ENCODE measurements at places on chromosomes 16 and 17. TPM values are rescaled to one million over a fixed set of nuclear protein-coding genes. Genes with fewer than 3 reads are reported as not detected.
A peak's percentile ranks its signal among the peaks of the same experiment; 100 is the strongest.

DNA sequence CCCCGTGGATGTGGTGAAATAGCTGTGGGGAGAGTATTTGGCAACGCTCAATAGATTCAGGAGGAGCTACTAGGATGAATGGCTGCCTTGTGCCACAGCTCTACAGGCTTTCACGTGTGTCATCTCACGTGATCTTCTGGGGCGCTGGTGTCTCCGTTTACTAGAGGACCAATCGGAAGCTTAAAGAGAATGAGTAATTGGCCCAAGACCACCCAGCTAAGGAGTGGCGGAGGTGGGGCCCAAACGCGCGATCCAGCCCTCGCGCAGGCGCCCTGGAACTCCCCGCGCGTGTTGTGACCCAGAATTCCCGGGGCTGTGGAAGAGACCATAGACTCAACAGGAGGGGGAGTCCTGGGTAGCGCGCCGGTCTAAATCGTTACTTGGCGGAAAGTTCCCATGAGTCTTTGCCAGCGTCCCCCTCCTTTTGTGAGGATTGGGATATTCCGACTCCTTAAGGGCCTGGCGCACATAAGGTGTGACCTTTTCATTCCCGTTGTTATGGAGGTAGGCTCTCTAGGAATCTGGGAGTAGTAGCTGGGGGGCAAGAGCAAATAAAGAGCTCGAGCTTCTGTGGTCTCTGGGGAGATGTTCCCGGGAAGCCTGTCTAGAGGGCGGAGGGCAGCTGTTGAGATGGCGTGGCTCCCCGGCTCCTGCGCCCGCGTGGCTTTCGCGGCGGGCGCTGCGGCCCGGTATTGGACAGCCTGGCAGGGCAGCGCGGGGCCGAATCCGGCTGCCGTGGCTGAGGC lies 23.4 kb downstream of the TRPV2 start:
- DNase-seq, result peak; percentile 96
- H3K36me3 ChIP-seq, result peaks cover 15% of the 10 kb centered on the region
- H3K27ac ChIP-seq, result peak overlapping the region; percentile 92
- H3K4me3 ChIP-seq, result peak overlapping the region; percentile 89
- peaks cover 41% of the 10 kb centered on the region for H3K4me1 ChIP-seq

DNA sequence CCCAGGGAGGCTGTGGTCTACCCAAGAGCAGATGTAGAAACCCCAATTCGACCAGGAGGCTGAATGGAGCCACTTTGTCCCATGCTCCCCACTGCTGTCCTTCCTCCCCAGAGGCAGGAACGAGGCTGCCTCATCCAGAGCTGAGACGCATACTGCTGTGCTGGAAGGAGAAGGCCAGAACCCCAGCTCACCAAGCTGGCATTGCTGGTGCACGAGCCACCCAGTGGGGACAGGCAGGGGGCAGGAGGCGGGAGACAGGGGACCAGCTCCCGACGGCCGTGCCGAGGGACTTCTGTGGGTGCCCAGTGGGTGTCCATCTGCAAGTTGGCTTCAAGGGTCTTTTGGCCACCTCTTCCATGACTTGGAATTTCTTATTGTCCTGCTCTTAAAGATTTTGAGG lies 66.6 kb downstream of the NTN1 start:
- no peak overlapping the region for H3K27ac ChIP-seq
- no peaks in the 10 kb centered on the region for H3K36me3 ChIP-seq
- no peaks in the 10 kb centered on the region for H3K4me1 ChIP-seq

- peaks cover 68% of the 10 kb centered on the region for H3K4me1 ChIP-seq
- peak overlapping the region; percentile 92 for H3K27ac ChIP-seq
- H3K4me3 ChIP-seq, result peak overlapping the region; percentile 46
- H3K36me3 ChIP-seq, result peaks cover 31% of the 10 kb centered on the region
Observed at GRCh38 chr17:76268015-76268749, 3.0 kb downstream of the UBALD2 start.

GRCh38 chr16:18060351-18060750 lies 276.2 kb downstream of the NPIPA8 start:
- H3K4me1 ChIP-seq, result no peaks in the 10 kb centered on the region
- no peak overlapping the region for H3K27ac ChIP-seq
- H3K27me3 ChIP-seq, result no peaks in the 10 kb centered on the region
- DNase-seq, result no peak

GRCh38 chr16:85452364-85453193 lies 160.5 kb upstream of the GSE1 start:
- no peaks in the 10 kb centered on the region for H3K36me3 ChIP-seq
- no peak overlapping the region for H3K27ac ChIP-seq
- DNase-seq, result no peak
- H3K27me3 ChIP-seq, result no peaks in the 10 kb centered on the region

DNA sequence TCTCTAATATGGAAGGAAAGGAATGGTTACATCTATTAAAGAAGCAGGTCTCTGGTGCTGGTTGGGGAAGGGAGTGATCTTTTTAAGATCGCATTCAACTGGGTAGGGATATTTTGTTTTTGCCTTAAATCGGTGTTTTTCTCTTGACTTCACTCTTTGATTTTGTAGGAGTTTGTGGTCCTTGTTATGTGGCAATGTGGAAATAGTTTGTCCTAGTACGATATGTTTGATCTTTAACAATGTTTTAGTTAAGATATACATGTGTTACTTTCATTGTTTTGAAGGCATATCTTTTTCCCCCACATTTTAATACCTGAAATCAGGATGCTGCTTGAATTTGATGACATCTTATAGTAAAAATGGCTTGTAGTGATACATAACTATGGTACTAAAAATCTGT lies 8.7 kb downstream of the GGNBP2 start:
- H3K4me1 ChIP-seq, result peaks cover 54% of the 10 kb centered on the region
- DNase-seq, result peak; percentile 45
- no peak overlapping the region for H3K27ac ChIP-seq
- no peaks in the 10 kb centered on the region for H3K27me3 ChIP-seq
- peaks cover 29% of the 10 kb centered on the region for H3K36me3 ChIP-seq

GRCh38 chr16:84391151-84392030 lies 23.1 kb downstream of the ATP2C2 start:
- DNase-seq, result no peak
- H3K27ac ChIP-seq, result no peak overlapping the region
- no peaks in the 10 kb centered on the region for H3K36me3 ChIP-seq

DNA sequence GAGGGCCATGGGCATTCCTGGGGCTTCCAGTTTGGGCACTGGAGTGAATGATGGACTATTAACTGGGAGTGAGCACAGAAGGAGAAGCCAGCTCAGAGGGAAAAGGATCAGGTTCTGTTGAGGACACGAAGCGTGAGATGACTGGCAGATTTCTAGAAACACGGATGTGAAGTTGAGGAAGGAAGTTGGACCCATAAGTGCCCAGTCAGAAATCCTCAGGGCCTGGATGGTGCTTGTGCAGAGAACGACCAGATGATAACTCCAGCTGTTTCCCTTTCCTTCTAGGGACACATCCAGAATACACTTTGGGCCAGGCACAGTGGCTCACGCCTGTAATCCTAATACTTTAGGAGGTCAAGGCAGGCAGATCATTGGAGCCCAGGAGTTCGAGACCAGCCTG lies 23.3 kb upstream of the ANKRD40CL start:
- H3K4me3 ChIP-seq, result no peak overlapping the region
- H3K4me1 ChIP-seq, result no peaks in the 10 kb centered on the region
- H3K27me3 ChIP-seq, result no peaks in the 10 kb centered on the region
- no peak for DNase-seq

The C1QL1 gene
- polyA plus RNA-seq, result not detected

The PDILT gene
- not detected for polyA plus RNA-seq

The DYNLL2 gene
- 1.6 TPM for polyA plus RNA-seq

The TMC8 gene
- polyA plus RNA-seq, result 94.4 TPM

The TNK1 gene
- polyA plus RNA-seq, result 5.8 TPM

The NOG gene
- polyA plus RNA-seq, result 67.1 TPM

Measured in naive thymus-derived CD4-positive, alpha-beta T cell (primary cell).